ENCODE measurements at places on chromosomes 1 and 21.

GRCh38 chr21:46295177-46295770 is 9.1 kb downstream of the YBEY start:
- DNase-seq, result no peak

DNA sequence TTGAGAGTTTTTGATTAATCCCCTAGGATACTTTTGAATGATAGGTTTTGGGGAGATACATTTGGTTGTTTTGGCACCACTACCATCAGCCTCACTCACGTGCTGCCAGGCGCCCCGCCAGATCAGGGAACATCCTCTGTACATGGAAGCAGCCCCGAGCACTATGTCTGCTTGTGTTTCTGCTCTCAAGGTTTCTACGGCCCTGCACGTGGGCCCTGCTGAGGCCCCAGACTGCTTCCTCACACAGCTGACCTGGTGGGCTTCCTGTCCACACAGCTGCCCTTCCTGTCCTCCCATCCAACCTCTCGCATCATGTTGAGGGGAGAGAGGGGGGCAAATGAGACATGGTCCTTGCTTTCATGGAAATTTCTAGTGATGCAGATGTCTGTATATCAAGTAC is 20.0 kb downstream of the ADARB1 start:
- no peak for DNase-seq

GRCh38 chr1:243179720-243180119 is 75.4 kb downstream of the CEP170 start:
- DNase-seq, result no peak

GRCh38 chr1:60746278-60746791 is 336.0 kb upstream of the NFIA start:
- DNase-seq, result no peak

- no peak for DNase-seq
Observed at GRCh38 chr1:212671342-212672031, 28.2 kb downstream of the BATF3 start.

DNA sequence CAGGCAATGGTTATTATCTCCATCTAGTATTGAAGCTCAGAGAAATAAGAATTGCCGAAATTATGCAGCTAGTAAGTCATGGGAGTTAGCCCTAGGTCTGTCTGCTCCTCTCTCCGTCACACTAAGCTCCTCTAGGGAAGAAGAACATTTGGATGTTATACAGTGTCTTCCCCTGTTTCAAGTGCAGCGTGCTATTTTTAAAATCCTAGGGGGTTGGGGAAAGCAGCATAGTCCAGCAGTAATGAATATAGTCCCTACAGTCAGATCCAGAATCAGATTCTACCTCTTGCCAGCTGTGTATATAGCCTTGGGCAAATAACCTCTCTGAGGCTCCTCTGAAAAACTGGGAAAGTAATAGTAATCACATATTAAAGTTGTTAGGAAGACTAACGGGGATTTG is 44.5 kb upstream of the OSBPL9 start:
- no peak for DNase-seq

GRCh38 chr1:37425221-37425620 is 49.2 kb upstream of the ZC3H12A start:
- DNase-seq, result no peak

GRCh38 chr1:219293410-219293809 is 119.7 kb downstream of the LYPLAL1 start:
- no peak for DNase-seq

DNA sequence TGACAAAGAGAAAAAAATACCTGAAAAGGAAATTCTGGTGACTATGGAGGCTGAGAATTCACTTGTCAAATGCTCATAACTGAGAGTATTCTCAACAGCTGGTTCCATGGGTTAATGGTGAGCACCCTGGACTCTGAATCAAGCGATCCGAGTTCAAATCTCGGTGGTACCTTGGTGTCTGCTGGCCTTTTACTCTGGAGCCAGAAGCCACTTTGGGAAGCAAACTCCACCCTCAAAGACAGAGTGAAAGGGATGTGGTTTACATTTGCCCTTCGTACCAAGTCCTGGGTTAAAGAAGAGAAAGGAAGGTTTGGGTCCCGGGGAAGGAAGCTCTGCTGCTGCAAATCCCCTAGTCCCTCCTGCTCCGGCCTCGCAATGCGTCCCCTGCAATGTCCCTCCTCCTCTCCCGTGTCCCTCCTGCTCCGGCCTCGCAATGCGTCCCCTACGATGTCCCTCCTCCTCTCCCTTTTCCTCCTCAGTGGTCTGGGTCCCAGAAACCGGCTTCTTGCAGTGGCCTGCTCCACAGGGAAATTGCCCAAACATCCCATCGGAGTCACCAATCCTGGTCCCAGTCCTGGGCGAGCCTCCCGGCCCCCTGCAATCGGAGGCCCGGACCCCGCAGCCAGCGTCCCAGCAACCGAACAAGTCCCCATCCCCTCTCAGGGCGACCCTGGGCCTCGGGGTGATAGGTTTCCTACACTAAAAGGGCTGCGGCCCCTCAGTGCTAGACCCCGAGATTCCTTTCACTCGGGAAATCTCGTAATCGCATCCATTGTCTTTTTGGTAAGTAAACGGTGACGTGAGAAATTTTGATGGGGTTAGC is 129.4 kb downstream of the PPIAL4G start:
- no peak for DNase-seq

DNA sequence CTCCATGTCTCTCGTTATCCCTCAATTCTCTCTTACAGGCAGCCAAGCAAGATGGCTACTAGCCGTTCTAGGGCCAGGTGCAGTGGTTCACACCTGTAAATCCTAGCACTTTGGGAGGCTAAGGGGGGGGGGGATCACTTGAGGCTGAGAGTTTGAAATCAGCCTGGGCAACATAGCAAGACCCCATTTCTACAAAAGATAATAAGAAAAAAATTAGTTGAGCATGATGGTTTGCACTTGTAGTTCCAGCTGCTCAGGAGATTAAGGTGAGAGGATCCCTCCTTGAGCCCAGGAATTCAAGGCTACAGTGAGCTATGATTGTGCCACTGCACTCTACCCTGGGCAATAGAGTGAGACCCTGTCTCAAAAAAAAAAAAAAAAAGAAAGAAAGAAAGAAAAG is 80.4 kb downstream of the NKAIN1 start:
- no peak for DNase-seq

- no peak for DNase-seq
Observed at GRCh38 chr21:32192291-32193097, 86.4 kb downstream of the MIS18A start.

DNA sequence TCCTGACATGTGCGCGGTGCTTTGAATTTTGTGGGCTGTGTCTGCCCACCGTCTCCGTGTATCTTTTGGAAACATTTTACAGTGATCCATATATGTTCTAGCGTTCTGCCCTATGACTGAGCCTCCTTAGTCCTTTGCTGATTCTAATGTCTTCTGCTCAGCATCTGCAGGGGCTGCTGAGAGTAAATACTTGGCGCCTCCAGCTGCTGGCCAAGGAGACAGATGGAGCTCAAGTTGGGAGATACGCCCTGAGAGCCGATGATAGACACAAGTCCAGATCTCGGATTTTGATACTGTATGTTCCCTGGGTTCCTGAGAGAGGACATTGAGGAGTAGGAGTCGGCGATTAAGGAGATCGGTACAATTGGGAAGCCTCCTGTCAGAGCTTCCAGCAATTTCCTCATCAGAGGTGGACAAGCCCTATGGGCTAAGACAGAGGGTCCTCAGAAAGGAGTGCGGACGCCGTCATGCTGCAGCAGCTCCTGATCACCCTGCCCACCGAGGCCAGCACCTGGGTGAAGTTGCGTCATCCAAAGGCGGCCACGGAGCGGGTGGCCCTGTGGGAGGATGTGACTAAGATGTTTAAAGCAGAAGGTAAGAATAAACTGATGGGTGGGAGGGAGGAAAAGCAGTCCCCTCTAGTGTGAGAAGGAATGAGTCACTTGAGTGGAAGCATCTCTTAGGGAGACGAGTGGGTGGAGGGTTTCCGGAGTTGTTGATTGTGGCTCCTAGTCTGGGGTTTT is 390 bp downstream of the ZFP69B start:
- DNase-seq, result peak; percentile 57

GRCh38 chr1:218933513-218933912 is 240.2 kb upstream of the LYPLAL1 start:
- DNase-seq, result no peak

DNA sequence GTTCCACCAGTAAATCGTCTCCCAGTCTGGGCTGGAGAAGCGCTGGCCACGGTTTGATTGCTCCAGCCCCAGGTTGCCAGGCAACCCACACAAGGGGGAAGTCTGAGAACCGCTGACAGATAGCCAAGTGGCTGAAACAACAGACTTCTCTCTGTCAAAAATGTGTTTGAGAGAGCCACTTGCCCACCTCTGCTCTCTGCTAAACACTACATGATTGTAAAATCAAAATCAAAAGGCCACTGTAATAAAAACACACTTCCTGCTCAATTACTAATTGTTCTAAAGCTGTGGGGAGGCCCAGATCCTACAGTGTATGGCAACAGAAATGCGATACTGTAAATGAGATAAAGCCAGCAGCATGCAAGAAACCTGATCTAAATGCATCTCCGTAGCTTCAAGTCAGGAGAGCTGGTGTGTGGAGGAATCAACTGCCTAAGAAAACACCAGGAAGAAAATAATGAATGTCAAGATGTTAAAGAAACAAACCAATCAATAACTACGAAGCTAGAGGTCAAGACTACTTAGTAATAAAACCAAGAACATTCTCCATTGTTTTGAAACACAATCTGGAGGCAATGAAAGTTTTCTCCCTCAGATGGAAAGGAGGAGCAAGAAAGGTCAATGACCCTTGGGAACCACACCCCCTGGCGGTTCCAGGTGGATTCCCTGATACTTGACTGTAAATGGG is 121.2 kb downstream of the SLC45A1 start:
- DNase-seq, result no peak

DNA sequence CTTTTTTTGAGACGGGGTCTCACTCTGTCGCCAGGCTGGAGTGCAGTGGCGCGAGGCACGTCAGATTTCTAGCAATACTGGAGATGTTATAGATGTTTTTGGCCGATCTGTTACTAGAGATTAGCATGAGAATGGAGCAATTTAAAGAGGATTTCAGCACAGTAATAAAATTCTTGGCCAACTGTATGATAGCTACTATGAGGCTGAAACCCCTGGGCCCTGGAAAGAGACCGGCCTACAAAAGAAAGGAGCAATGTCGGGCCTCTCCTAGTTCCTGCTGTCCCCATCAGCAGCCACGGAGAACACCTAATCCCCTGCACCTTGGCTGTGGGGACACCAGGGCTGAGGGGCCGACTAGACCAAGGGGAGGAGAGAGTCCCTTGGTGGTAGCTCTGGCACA is 9.5 kb upstream of the GNPAT start:
- no peak for DNase-seq

- no peak for DNase-seq
Observed at GRCh38 chr1:114314098-114314497, 160.4 kb upstream of the SYT6 start.

GRCh38 chr1:226407199-226407496 is 745 bp downstream of the PARP1 start:
- no peak for DNase-seq

GRCh38 chr1:46244656-46245371 is 2.7 kb upstream of the RAD54L start:
- no peak for DNase-seq

DNA sequence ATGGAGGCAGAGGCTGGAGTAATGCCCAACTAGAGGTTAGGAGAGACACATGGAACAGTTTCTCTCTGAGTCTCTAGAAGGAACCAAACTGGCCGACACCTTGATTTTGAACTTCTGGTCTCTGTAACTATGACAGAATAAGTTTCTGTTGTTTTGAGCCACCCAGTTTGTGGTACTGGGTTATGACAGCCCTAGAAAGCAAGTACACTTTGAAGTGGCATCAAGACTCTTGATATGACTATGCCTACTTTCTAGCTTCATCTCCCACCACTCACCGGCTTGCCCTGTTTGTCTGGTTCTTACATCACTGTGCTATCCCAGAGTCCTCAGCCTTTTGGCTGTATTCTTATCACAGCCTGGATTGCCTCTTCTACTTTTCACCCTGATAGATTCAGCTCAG is 230.3 kb upstream of the USP24 start:
- DNase-seq, result no peak

DNA sequence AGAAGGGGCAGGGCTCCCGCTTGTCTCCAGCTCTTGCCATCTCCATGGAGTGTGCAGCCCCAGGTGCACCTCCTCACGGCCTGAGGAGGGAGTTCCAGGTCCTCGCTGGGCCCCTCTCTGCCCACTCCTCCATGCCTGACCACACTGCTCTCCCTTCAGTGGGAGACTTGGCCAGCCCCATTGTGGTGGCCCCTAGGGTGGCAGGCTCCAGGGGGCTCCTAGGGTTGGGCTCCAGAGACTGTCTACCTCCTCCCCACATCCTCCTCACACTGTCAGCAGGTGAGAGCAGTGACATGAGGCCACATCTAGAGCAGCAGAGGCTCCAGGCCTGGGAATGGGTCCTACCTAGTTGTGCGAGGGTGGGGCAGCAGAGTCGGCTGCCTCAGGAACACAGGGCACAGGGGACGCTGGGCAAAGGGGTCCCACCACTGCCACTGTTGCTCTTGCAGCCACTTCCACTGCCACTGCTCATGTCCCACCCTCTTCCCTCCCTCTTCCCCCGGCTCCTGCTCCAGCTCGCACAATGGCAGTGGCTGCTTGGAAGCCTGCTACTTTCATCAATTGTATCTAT is 514.8 kb downstream of the MRPL39 start:
- no peak for DNase-seq

DNA sequence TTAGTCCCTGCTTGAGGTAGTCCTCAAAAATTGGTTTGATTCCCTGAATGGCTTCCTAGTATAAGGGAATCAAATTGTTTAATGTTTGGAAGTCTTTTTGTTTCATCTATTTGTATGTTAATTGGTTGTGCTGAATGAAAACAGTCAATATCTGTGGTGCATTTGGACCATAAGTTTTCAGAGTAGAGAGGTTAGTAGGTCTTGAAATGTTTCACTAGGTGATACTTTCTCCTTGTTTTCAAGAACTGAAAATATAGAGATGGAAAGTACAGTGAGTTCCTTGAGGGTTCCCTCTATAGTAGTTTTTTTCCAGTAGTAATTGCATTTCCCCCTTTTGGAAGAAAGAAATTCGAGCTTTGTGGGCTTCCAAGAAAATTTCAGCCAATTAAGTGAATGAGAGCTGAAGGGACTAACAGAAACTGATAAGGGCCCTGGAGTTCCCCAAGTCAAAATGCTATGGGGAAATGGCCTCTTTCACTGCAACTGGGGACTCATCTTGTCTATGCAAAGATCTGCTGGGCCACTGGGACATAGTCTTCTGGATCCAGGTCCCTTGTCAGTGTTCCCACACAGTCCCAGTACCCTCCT is 18.6 kb upstream of the CEP350 start:
- DNase-seq, result no peak

DNA sequence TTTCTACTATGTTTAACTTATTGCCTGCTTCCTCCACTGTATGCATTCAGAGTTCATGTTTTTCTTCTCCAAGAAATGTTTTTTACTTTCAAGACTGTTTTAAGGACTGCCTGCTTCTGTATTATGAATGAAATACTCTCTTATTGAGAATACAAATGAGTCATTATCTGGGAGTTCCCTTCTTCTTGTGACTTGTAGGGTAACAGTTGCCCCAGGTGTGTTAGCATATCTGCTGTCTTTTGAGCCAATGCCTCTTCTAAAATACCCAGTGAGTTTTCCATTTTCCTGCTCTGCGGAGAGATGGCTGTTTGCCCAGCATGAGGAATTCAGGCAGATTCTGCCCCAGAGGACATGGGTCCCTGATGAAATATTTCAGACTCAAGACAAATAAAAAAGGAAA is 34.1 kb upstream of the ST6GALNAC5 start:
- DNase-seq, result no peak

All from activated naive CD4-positive, alpha-beta T cell (primary cell).